ENCODE measurements at places on chromosomes 2 and 18.

DNA sequence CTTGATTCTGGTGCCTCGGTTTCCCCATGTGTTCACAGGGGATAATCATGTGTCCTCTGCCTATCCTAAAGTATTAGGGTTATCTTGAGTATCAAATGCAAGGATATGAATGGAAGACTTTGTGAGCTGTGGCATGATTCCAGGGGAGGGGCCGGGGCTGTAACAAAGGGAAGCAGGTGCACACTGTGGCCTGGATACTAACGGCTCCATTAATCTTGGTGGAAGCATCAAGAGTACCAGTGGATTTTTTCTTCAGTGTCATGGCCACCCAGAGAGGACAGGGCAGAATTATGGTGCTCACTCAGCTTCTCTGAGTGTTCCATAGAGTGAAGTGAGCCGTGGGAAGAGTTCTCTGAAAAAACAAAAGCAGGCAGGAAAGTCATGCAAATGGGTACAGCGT, 320.1 kb downstream of the ALK start:
- DNase-seq = no peak

DNA sequence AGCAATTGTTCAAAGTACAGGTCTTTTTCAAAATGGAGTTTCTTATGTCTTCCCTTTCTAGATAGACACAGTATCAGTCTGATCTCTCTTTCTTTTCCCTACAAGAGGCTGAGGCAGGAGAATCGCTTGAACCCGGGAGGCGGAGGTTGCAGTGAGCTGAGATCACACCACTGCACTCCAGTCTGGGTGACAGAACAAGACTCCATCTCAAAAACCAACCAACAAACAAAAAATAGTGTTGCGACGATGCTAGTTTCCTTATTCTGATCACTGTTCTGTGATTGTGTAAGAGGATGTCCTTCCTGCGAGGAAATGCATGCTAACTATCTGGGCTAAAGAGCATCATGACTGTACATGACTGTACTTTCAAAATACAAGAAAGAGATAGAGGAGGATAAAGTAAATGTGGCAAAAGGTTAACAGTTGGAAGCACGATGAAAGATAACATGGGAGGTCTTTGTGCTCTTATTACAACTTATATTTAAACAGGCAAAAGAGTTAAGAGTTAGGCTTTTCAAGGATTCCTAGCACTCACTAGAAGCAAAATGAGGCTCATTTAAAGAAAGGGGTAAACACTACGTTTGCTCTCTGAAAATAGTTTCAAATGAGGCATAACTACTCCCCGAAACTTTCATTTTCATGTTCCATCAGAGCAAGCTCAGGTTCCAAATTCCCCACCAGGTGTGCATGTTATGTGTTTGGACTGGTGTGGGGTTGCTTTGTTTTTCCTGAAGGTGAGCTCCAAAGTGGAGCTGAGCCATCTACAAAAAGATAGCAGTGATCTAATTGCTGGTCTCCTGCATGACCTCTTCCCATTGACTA, 23.8 kb downstream of the SOWAHC start:
- no peak for DNase-seq

- no peak for DNase-seq
Measured at GRCh38 chr18:22211657-22212056, 42.3 kb downstream of the GATA6 start.

DNA sequence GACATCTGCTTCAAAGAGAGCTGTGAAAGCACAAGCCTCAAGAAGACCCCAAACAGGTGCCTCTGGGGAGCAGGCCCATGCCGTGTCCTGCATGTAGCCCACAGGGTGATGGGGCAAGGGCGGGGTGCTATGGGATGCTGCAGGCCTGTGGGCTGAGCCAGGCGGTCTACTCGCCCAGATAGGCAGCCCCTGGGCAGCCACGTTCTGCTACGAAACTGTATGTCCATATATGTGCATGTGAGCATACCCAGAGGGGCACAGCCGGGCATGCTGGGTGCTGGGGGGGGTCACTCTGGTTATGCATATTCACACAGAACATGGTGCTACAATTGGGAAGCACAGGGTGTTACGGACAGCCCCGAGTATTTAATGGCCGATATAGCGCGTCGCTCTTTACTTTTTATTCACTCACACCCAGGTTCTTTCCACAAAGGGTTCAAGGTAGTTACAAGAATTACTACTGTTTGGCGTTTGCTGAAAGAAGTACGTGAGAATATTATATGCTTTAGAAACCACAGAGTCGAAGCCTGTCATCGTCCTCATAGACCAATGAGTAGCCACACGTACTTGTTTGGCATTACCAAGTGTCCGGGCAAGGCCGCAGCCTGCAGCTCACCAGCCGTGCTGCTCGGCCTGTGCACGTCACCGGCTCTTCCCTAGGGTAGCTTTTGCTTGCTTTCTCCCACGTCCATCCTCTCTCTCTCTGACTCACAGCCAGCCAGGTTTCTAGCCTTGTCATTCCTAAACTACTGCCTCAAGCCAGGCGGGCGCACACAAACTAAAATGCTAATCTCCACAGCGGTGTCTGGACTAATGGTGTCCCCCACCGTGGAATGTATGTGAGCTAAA, 14.4 kb downstream of the MTERF4 start:
- no peak for DNase-seq

GRCh38 chr2:65960953-65961352, 474.0 kb upstream of the MEIS1 start:
- no peak for DNase-seq

DNA sequence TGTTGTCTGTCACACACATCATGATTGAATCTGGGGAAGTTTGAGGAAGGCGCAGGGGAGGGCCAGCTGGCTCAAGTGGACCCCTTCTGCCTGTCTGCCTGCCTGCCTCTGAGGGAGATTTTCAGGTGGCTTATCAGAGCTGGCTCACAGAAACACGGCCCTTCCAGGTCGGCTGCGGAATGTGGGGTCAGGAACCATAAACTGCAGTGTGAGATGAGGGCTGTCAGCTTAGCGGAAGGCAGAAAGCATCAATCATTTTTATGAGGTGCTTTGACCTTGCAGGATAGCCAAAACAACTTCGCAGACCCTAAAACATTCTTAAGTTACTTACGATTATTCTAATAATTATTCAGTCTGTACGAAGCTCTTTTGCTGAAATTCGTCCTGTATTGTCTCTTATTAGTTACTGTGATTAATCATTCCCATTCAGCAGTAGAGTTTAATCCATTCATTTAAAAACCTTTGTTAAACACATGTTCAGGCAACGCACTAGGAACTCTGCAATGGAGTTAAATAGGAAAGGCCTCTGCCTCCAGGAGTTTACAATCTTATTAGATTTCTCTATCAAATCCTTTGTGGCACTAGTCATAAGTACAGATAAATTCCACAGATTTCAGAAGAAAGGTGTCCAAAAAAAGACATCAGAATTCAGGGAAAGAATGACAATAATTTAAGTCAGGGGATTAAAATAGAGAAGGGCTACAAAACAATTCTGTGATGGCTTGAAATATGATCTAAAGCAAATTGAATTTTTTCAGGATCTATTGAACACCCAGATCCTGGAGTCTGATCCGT, 371.6 kb downstream of the HRH4 start:
- no peak for DNase-seq

DNA sequence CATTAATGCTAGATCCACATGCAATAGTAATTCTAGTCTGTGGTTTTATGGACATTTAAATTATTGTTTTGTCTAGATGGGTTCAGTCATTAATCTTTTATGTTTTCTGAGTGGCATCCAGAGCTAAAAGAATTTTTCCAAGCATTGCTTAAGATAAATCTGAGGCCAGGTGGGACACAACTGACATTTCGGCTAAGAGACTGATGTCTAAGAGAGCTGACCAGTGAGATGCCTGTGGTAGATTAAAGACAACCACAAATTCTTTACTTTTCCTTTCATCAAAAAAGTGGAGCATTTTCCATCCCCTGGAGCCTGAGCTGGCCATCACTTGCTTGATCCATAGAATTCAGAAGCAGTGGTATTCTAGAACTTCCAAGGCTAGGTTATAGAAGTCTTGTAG, 182.2 kb downstream of the NRP2 start:
- no peak for DNase-seq

- no peak for DNase-seq
Measured at GRCh38 chr18:79453816-79454735, 58.3 kb downstream of the NFATC1 start.

- DNase-seq = no peak
Measured at GRCh38 chr2:147232225-147232669, 612.6 kb upstream of the ACVR2A start.

Measured in NCI-H1694 (cell line).